Effector CD4-positive, alpha-beta T cell (primary cell): ENCODE measurements at places on chromosomes 7 and 10.

GRCh38 chr7:70855373-70855772 is 276.6 kb upstream of the GALNT17 start:
- DNase-seq: no peak

GRCh38 chr7:48031111-48031510 is 2.2 kb upstream of the SUN3 start:
- DNase-seq: no peak

DNA sequence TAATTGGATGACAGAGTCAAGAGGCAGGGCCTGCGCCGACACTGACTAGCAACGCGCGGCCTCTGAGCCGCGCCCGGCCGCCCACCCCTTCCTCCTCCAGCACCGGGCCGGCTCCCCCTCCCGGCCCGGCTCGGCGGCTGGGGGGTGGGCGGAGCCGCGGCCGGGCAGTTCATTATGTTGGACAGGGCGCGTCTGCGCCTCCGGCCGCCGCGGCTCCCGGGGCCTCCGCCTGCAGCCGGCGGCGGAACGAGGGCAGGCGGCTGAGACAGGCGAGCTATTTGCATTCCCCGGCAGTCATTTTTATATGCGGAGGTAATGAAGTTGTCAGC is 106.7 kb downstream of the SNX10 start:
- DNase-seq: no peak

DNA sequence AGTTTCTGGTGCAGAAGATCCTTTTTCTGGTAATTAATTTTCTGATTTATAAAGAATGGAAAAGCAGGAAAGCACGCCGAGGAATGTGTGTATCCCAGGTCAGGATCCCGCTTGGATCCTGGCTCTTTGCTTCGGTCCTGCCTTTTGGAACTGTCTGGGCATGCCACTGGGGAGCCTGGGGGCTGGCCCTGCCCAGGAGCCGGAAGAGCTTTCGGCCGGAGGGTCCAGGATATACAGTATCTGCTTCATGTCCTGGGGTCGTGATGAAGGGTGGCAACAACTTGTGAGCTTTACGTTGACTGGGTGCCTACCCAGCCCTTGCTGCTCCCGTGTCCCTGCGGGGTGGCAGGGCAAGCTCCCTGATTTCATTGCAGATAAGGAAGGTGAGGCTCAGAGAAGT is 2.4 kb downstream of the SH2D4B start:
- DNase-seq: no peak

GRCh38 chr7:131355917-131356777 is 28.5 kb downstream of the MKLN1 start:
- no peak for DNase-seq

DNA sequence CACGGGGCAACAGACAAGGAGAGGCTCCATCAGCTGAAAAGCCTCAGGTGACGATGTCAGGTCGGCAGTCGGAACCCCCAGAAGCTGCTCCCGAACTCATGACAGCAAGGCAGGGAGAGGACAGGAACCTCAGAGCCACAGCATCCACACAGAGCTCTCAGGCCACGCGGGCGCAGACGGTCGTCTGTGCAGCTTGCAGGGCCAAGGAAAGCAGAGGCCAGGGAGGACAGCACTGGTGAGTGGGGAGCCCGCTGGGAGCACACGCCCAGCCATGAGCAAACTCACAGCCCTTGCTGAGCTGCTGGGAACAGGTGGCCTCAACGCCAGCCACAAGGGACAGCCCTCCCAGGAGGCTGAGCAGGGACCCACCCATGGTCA is 138.9 kb downstream of the MAD1L1 start:
- DNase-seq: no peak

DNA sequence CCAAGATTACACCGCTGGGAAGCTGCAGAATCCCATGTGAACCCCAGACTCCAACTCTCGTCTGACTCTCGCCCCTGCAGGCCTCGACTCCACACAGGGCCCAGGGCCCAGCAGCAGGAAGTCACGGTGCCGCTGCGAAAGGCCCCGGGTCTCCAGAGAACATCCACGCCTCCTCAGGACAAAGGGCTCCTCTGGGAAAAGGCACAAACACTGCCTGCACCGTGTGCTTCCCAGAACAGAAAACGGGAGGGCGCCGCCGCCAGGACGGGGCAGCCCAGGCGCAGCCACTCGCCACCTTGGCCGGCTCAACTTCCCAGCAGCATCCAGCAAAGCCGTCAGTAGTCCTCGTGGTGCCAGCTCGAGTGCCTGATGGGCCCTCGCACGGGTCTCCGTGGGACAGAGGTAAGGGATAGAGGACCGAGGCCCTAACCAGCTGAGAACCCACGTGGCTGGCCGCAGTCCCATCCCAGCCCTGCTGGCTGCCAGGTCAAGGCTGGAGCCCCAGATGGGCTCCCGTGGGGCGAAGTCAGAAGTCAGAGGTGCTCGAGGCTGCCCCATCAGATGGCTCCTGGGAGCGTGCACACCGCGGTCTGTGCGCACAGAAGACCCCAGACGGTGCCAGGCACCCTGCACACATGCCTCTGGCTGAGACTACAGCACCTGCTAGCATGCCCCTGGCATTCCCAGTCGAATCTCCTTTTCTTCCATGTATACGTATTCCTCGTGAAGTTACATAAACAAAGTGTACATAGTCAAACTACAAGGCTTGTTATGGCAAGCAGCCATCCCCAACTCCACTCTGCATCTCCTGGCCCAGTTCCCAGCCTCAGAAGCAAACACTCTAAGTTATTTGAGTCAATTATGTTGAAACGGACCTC is 60.2 kb downstream of the MAD1L1 start:
- no peak for DNase-seq

GRCh38 chr10:103616705-103617601 is 123.4 kb downstream of the NEURL1 start:
- no peak for DNase-seq

DNA sequence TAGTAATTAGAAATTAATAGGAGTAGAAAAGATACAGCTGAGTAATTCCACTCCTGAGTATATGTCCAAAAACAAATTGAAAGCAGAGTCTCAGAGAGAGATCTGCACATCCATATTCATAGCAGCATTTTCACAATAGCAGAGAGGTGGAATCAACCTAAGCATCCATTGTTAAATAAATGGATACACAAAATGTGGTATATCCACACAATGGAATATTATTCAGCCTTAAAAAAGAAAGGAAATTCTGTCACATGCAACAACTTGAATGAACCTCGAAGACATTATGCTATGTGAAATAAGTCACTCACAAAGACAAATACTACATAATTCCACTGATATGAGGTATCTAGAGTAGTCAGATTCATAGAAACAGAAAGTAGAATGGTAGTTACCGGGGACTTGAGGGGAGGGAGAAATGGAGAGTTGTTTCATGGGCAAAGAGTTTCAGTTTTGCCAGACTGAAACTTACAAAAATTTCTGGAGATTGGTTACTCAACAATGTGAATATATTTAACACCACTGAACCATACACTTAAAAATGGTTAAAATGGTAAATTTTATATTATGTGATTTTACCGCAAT is 18.4 kb downstream of the VTI1A start:
- no peak for DNase-seq

DNA sequence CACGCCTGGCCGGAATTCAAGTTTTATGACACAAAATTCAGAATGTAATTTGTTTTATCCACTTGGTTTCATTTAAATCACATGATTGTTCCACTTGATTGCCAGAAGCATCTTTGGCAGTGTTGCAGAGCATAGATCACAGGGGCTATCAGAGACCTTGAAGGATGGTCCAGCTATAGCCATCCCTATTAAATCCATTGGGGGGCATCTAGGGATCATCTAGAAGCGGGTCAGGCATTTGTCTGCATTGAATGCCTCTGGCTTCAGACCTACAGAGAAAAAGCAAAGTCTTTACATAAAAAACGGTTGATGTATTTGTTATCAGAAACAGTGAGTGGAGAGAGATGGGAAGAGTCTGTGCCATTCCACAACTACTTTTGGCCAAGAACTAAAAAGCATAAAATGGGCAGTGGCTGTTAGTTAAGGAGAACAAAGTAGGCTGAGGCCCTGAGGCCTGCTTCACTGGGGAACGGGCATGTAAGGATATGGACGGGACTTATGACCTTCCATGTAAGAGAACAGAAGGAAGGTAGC is 146.3 kb downstream of the NXPH1 start:
- DNase-seq: no peak

DNA sequence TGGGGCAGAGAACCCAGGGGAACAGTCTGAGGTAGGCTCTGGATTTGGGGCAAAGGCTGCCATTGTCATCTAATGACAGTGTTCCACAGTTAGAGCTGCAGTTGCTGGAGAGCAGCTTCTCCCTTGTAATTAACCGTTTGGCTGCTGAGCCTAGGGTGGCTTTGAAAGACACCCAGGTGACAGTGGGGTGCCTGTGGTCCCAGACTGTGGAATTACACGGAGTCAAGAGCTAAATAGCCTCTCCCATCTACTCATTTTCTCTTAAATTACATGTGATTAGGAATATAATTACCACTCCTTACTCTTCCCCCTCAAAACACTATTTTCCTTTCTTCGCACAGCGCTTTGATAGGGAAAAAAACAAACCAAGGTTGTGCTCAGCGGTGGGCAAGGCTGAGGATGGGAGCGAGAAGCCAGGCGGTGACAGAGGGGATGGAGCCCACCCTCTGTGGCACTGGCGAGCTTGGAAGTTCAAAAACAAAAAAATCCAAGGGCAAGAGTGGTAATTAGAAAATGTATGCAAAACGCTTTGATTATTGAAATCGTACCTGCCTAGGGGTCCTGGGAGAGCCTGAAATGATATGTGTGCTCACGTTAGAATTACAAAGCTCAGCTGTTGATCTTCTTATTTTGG is 44.1 kb downstream of the BAMBI start:
- no peak for DNase-seq

GRCh38 chr10:13685885-13686284 is 99.1 kb downstream of the PRPF18 start:
- DNase-seq: no peak

DNA sequence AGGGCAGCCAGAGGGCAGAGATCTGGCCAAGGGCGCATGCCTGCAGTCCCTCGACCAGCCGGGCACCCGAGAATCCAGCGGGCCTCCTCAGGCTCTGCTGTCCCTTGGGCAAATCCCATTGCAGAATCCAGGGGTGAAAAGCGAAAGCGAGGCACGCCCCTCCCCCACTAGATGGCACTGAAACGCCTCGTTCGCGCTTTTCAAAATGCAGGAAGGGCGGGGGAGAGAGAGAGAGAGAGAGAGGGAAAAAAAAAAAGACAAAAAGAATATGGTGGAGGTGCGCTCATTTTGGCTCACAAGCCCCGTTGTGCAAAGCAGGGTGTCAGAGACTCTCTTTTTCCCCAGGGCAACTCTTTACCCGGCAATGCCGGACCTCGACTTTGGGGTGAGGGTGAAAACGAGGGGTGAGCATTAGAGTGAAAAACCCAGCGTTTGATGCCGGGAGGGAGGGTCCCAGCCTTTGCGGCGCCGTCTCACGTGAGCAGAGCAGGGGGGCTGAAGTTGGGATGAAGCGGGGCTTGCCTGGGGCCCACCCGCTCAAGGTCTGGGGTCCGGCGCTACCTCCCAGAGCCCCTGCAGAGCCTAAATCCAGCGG is 2.5 kb upstream of the TMEM178B start:
- DNase-seq: no peak

GRCh38 chr7:82017334-82017943 is 247.6 kb upstream of the HGF start:
- DNase-seq: no peak

DNA sequence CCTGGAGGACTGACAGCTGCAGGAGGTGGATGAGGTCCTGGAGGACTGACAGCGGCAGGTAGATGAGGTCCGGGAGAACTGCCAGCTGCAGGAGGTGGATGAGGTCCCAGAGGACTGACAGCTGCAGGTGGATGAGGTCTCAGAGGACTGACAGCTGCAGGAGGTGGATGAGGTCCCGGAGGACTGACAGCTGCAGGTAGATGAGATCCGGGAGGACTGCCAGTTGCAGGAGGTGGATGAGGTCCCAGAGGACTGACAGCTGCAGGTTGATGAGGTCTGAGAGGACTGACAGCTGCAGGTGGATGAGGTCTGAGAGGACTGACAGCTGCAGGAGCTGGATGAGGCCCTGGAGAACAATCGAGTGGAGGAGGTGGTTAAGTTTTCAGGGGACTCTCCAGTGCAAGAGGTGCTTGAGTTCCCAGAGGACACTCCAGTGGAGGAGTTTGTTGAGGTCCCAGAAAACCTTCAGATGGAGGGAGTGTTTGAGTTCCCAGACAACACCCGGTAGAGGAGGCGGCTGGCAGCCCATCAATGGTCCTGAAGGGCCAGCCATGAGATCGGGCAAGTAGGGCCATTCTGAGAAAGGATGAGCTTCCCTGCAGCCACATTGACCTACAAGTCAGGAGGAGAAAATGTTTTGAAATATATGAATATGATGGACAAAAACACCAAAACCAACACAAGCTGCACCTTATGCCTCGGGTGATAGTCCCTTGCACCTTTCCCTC is 4.7 kb upstream of the EIF5AL1 start:
- no peak for DNase-seq

DNA sequence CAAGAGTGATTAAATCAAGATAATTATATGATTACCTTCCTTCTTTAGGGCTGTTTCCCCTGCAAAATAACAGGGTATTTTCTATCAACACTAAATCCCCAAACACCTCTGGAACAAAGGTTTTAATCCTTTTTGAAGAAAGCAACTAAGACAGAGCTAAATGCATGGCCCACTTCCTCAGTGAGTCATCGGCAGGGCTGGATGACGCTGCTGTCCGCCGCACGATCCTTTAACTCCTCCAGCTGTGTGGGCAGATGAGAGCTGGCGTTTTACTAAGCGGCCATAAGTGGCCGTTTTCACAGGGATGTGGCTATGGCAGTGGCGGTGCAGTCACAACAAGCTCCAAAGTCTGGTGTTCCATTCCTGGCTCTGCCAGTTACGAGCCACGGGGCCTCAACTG is 76.0 kb upstream of the C1QL3 start:
- no peak for DNase-seq

DNA sequence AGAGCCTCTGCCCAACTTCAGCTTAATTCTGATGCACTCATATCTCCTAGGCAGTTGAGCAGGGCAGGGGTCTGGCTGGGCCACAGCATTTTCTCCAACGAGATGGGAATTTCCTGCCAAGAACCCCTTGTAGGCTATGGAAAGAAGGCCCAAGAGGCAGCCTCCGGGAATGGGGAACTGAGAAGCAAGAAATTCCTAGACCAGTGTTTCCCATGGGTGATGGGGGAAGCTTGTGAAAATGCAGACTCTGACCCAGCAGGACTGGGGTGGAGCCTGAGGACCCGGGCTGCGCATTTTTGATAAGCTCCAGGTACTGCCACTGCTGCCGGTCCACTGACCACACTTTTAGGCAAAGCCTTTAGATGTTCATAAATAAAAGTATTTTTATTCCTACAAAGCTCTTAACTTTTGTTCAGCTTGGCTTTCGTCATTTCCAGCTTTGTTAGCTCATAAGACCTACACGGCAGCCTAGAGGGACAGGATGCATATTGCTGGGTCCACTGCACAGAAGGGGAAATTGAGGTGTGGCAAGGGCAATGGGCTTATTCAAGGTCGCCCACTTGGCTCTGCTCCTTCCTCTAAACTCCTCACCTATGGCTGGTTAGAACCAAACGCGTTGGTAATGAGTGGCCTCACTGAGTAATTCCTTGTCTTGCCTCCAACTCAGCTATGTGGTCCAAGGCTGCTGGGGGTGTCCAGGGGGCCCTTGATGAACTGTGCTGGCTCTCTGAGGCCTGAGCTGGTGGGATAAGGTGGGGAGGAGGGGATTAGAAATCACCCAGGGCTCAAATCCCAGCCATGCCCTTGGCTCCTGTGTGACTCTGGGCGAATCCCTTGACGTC is 29.5 kb downstream of the ZCCHC24 start:
- DNase-seq: no peak
